ENCODE measurements at places on chromosomes 2 and 18.

DNA sequence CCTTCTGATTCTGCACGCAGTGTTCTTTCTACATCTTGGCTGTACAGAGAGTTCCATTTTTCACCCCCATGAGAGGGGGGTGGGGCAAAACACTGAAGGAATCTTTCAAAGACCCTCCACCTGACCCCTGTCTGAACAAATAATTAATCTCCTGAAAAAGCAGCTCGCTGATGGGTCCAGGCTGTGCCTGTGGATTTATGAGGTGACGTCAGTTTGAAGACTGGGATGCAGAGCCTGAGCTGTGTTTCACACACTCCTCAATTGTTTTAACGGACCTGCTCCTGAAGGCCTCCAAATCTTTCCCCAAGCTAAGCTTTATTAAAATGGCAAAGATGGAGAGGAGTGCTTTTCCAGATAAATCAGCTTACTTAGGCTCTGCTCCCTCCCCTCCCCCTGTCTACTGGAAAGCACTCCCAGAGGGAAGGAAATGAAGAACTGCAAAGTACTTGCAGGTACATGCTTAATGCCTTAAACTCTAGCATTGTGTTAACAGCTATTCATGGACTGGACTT lies 390.2 kb upstream of the TNP1 start:
- DNase-seq: no peak

DNA sequence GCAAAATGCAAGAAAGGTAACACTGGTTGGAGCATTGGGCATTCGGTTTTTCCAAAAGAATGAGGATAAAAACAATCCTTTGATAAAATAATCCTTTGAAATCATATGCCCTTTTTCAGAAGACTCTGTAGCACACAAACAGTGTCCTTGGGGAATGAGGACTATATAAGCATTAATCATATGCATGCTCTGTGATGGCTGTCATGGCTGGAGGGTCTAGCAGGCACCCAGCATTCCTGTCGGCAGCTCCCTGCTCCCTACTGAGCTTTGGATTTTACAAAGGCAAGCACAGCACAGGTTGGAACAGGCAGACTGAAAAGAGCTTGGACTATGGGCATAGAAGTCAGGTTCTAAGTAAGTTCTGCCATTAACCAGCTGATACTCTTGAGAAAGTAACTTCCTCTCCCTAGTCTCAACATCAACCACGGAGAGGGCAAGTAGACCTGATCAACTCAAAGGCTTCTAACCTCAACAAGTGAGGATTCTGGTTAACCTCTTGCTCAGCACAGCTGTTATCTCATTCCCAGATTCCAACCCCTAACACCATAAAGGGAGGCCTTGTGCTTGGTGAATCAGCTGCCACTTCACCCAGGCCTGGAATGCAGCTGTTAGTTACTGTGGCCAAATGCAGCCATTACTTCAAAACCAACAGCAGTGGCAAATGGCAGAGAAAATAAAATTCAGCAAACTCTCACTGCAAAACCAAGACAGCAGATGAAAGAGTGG lies 29.5 kb downstream of the GALNT14 start:
- DNase-seq: no peak

DNA sequence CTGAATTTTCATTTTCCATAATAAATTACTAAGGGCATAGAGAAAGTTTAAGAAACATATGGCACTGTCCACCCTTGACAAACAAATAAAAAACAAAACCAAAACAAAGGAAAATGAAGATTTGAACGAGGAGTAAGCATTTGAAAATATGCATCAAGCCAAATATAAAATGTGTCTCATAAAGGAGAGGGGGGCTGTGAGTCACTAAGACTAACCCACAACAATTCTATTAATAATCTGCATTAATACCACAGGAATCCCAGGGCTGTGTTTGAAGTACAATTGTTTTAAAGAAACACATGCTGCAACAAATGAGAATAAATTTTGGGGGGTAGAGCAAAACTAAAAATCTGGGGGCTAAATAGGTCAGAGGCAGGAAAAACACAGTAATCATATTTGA lies 53.8 kb upstream of the STK17B start:
- no peak for DNase-seq

- no peak for DNase-seq
Measured at GRCh38 chr18:49621717-49622351, 60.0 kb downstream of the LIPG start.

- DNase-seq: no peak
Measured at GRCh38 chr2:219656526-219656925, 29.1 kb downstream of the SLC4A3 start.

GRCh38 chr2:231627384-231628120 lies 34.9 kb downstream of the TEX44 start:
- no peak for DNase-seq

GRCh38 chr2:96156011-96156820 lies 11.0 kb upstream of the DUSP2 start:
- no peak for DNase-seq

DNA sequence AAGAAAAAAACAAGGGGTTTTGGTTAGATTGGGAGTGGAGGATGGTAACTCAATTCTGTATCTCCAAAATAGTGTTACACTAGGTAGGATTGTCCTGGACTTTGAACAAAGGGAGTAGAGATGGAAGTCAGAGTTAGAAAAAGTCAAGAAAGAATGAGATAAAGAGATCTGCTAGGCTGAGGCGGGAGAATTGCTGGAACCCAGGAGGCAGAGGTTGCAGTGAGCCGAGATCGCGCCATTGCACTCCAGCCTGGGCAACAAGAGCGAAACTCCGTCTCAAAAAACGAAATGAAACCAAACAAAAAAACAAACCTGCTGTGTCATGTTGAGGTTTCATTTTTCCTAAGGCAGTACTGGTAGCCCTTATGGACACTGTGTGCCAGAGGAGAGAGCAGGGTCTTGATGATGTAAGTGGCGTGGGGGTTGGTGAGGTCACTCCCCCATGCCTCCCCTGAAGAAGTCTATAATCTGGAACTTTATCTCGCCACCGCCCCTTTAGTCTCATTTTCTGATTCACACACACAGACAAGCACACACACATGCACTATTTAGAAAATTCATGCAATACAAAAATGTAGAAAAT lies 10.5 kb downstream of the DRC1 start:
- peak; percentile 47 for DNase-seq

Data from small intestine (tissue), 16 donors.